ENCODE measurements at places on chromosomes 16 and 17.
A peak's percentile ranks its signal among the peaks of the same experiment; 100 is the strongest.

- DNase-seq = no peak
Observed at GRCh38 chr17:79936641-79937381, 97.6 kb upstream of the CBX4 start.

GRCh38 chr17:79695293-79695790 lies 35.4 kb upstream of the ENPP7 start:
- no peak for DNase-seq

- peak; percentile 46 for DNase-seq
Observed at GRCh38 chr17:50087246-50087911, 7.8 kb upstream of the PDK2 start.

- DNase-seq = no peak
Observed at GRCh38 chr17:73506470-73507435, 137.5 kb downstream of the SDK2 start.

DNA sequence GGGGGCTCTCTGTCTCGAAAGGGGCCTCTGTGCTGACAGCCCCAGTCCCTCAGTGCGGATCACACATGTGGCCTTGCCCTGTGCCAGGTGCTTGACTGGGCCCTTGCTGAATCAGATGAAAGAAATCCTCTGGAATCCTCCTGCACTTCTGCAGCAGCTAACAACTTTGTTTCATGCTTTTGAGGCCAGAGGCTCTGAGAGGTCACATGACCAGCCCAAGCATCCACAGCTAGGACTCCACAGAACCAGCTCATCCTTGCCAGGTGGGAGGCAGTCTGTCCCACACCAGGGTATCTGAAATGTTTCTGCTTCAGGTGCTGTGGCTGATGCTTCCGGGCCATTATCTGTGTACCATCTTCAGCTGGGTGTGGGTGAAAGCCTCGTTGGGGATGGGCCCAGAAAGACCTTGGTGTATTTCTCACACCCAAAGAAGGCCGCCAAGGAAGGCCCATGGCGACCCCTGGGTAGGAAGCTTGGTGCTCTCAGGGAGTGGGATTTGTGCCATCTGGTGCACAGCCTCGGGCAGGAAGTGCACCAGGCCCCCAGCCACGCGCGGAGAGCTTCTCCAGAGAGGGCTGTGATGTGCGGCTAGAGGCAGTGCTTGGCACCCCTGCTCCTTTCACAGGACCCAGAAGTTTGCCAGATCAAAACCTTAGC lies 143.8 kb downstream of the CLEC16A start:
- DNase-seq = no peak

Measured in stimulated activated CD4-positive, alpha-beta T cell treated with anti-CD3 and anti-CD28 coated beads, Interleukin-1b, Interleukin-23, amount 100 ng/mL, for 1 hour (primary cell).